Uterus (tissue), 4 donors: ENCODE measurements at places on chromosomes 4 and X.

DNA sequence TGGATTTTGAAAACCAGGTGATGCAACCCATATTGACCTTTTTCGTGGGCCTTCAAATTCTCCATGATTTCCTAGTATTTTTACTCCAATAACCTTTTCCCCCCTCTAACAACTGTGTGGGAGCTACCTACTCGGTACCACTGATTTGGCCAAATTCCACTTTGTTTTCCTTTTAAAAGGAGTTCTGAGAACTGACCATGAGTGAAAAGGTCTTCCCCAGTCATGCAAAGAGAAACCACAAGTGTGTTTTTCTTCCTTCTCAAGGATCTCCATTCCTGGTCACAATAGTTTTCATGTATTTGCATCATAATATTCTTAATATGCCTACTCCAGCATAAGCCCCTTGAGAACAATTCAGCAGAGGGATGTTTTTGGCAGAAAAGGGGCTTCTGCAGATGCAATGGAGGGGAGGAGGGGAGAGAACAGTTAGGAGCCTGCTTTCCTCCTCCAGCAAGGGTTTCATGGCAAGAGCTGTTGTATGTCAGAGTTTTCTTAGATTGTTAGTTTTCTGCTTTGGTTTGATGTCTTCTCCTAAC is 195.3 kb upstream of the ANXA3 start:
- no peak for DNase-seq

GRCh38 chr4:52545099-52546069 is 113.7 kb downstream of the USP46 start:
- DNase-seq = peak; percentile 75

- no peak for DNase-seq
Measured at GRCh38 chr4:79915246-79915645, 157.8 kb downstream of the ANTXR2 start.

DNA sequence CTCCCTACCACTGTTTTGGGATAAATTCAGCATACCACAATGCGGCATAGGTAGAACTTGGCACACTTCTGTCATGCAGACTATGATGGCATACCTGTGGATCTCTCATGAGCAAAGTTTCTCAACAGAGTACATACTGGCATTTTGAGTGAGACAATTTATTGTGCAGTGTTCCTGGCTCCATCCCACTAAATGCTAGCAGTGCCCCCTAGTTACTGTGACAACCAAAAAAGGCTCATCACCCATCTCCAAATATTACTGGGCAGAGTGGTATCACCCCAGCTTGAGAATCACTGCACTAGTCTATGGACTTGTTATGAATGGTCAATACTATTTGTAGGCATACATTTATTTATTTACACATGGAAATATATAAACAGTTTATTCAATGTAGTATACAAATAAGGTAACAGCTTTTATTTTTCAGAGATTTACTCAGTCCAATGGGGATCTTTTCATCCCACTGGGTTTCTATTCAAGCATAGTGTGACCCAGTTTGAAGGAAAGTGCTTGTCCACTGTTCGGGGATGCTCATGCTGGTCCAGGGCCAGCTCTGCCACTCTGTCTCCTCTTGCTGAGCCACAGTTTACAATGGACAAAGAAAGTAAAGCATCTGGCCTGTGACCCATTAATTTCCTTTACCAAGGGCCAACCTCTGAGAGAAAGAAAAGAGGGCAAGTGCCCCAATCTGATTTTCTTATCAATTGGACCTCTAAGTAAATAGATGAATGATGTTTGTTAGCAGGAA is 81.0 kb upstream of the IL2 start:
- DNase-seq = no peak

- no peak for DNase-seq
Measured at GRCh38 chrX:99761731-99762130, 648.3 kb downstream of the PCDH19 start.

- no peak for DNase-seq
Measured at GRCh38 chr4:25654031-25654970, 1.4 kb upstream of the SLC34A2 start.

GRCh38 chr4:20096911-20097310 is 154.8 kb upstream of the SLIT2 start:
- DNase-seq = no peak

DNA sequence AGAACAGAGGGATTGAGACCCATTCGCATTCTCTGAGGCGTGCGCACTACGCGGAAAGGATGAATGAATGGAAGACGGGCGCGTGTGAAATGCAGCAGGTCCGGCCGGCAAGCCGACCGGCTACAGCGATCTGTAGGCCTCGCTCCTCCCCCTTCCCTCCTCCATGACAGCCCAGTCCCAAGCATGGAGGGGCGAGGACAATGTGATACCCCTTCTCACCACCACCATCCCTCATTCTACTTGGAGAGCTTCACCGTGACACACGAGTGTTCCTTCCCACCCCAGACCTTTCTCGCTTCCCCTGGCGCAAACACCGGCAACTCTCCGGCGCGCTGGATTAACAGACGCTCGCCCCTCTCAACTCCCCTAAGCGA is 815 bp downstream of the EIF4E start:
- peak; percentile 60 for DNase-seq

DNA sequence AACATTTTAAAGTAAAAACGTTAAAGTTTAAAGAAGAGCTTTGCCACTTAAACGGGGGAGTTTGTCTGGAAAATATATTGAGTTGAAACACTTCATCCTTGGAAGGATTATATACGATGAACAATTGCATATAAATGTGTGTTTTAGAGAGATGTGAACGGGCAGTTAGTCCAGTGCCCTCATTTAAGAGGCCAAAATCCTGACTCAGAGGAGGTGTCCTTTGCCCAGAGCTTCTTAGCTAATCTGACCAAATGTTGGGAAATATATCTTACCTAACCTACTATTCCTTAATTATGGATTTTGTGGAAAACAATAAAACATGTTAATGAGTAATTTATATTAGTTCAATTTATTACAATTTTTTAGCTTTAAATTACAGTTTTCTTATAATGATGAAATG is 327.2 kb upstream of the DIPK2B start:
- no peak for DNase-seq

DNA sequence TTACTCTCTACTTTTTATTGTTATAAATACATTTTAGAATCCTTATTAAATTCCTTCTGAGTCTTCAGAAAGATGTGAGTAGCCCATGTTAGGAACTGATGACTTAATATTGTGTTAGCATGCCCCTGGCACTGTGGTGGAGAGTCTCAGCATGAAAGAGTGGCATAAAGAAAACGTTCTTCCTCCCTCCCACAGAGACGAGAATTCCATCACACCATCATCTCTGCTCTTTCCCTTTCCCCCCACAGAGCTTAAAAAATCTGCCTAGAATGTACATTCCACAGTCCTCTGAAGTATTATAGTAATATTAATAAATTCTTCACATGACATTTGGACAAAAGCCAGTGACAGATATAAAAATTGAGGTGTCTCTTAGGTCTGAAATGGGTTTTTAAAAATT is 117.8 kb upstream of the DKK2 start:
- DNase-seq = no peak

DNA sequence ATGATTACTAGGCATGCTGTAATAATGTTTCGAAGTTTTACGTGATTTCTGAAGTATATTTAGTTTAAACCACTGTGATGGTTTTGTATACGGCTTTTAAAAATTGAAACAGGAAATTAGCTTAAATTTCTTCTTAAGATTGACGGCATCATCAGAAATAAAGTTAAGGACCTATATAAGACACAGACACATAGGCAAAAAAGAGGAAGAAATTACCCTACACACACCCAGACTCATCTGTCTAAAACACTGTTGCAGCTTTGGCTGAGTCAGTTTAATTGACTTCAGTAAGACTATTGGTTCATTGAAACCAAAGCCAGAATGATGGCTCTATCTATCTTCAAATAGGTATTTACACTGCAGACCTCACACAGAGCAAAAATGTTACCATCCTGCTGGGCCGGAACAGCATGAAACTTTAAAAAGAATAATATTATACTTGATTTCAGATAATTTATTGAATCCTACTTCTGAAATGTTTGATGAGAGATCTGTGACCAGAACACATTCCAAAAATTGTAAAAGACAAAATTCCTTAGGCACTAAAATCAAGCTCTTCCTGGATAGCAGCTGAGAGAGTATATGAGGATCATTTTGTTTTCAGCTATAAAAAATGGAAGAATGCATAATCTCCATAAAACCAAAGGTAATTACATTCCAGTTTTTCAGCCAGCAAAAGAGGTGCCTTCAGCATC is 4.5 kb downstream of the HHIP start:
- no peak for DNase-seq

DNA sequence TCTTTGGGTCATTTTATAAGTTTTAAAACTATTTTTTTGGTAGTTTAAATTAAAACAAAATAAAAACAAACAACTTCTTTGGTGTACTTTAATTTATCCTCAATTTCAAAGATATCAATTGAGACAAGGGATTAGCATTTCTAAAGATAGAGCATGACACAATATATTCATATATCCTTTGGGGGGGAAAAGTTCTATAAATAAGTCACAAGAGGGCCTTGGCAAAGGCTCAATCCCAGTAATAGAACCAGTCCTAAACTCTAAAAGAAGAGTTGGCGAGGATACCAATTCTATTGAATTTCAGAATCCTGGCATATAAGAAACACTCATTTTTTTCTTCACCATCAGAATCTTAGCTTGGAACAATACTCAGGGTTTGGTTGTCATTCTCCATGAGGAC is 89.7 kb downstream of the COL4A6 start:
- no peak for DNase-seq

DNA sequence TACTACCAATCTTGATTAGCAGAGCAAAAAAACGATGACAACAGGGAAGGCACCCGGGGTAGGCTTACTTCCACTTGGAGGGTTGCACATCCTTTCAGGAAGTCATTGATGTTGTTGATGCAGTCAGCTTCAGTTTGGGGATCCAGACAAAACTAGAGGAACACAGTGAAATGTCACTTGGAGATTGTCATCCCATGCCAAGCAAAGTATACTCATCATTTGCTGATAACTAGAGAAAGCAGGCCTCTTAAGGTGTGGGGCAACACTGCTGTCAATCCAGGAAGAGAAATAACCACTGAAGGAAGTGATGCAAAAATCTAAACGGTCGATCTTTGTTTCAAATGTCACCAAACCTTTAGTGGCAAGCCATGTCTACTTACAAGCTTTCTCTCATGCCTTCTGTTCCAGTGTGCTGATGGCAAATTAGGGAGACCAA is 1.4 kb downstream of the ARHGEF6 start:
- DNase-seq = no peak

DNA sequence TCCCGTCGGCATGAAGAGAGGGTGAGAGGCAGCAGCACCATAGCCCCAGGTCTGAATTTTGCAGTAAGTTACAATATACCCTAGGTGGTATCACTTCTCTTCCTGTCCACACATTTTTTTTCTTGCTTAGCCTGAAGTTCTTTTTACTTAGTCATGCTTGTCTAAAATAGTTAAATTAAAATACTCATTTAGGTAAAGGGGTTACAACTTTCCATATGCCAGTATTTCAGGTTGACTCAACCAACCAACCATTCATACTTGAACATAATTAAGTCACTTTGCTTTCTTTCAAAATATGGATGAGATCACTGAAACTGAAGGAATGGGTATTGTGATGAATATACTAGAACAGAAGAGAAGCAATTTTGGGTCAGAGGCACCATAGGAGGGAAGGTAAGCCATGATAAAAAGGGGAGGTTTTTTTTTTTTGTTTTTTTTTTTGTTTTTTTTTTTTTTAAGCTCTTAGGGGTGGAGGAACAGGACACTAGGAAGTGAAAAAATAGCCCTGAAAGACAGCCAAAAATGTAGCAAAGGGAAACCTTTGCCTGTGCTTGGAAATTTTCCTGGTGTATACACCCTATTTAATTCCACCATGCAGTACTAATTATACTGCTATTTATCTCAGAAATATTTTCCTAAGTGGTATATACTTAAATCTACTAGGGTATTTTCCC is 41.8 kb downstream of the RPS6KA3 start:
- no peak for DNase-seq

- DNase-seq = no peak
Measured at GRCh38 chrX:39839371-39839770, 258.4 kb downstream of the BCOR start.

- DNase-seq = peak; percentile 35
Measured at GRCh38 chr4:143558823-143559756, 45.6 kb downstream of the SMARCA5 start.

DNA sequence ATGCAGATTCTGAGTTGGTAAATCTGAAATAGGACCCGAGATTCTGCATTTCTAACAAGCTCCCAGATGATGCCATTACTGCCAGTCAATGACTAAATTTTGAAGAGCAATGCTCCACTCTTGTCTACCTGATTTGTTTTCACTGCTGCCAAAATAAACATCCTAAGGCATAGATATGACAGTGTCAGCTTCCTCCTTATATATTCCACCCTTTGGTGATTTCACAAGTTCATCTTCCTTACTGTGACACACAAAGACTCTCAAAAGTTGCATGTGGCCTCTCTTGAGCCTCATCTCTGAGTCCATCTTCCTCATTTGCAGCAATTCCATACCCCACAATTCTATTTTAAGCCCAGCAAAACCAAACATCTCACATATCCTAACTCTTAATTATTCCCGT is 110.9 kb downstream of the FBXW7 start:
- DNase-seq = no peak

- DNase-seq = no peak
Measured at GRCh38 chr4:138724530-138724929, 291.1 kb upstream of the NOCT start.

DNA sequence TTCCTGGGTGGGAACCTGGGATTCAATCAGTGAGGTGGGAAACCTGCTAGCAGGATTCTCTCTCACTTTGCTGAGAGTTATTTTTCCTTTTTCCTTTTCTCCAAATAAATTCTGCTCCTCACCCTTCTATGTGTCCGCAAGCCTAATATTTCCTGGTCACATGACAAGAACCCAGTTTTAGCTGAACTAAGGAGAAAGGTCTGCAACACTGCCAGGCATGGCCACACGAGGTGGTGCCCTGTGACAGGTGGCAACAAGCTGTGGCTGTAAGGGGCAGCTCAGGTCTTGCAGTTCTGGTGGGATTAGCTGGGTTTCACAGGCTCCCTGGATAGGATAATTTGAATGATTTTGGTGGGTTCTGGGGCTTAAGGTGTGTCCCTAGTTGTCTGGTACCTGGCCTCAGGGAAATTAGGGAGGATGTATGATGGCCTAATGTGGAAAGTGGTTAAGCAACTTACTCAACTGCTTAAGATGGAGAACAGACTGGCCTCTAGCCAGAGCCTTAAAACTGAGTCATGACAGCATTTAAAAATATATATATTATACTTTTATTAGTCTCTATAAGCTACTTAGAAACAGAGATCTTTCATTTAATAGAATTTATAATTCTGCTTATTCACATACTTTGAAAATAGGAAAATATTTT is 215.0 kb downstream of the IL15 start:
- DNase-seq = no peak

GRCh38 chr4:77127837-77128621 is 29.0 kb upstream of the CCNG2 start:
- DNase-seq = no peak

- DNase-seq = no peak
Measured at GRCh38 chrX:9609499-9609898, 144.6 kb downstream of the TBL1X start.

DNA sequence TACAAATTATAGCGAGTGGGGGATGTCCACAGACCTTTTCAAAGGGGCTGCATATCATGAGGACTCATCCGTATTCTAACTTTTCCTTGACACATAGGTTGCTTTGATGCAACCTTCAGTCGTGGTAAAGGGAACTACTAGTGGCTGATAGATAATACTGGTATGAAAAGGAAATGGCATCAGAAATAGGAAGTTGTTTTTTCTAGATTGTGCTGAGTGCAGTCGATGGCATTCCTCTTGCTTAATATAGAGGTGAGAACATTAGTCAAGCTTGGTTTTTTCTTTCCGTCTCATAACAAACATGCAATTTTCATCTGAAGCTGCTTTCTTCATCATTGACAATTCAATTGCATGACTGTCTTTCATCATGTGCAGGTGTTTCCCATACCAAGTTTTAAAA is 16.6 kb downstream of the ENPEP start:
- DNase-seq = no peak

GRCh38 chrX:50996930-50997329 is 86.4 kb downstream of the BMP15 start:
- no peak for DNase-seq
